ENCODE measurements at places on chromosomes 4 and X. TPM values are rescaled to one million over a fixed set of nuclear protein-coding genes. Genes with fewer than 3 reads are reported as not detected.
A peak's percentile ranks its signal among the peaks of the same experiment; 100 is the strongest.

Gene ITM2A
- 1.8 TPM for total RNA-seq

Gene TCEAL6
- total RNA-seq, result not detected

Gene LPAR4
- total RNA-seq, result not detected

Gene IL1RAPL1
- total RNA-seq, result not detected

Gene CYBB
- not detected for total RNA-seq

Gene PDE6B
- total RNA-seq, result 0.64 TPM

Gene CT45A2
- total RNA-seq, result not detected

Gene AGTR2
- total RNA-seq, result not detected

DNA sequence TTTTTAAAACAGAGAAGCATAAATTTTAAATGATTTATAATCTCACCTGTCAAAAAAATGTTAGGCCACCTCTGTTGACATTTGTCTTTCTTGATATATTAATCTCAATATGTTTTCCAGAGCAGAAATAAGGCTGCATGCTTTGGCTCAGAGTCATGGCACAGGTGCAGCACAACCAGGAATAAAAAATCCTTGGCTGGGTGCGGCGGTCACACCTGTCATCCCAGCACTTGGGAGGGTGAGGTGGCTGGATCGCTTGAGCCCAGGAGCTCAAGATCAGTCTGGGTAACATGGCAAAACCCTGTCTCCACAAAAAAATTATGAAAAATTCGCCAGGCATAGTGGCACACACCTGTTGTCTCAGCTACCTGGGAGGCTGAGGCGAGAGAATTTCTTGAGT, 18.1 kb downstream of the CPLX1 start:
- DNase-seq, result no peak

- no peak for DNase-seq
Measured at GRCh38 chrX:37816766-37817165, 30.6 kb downstream of the DYNLT3 start.

- peak; percentile 47 for DNase-seq
Measured at GRCh38 chrX:44474410-44474809, 68.2 kb downstream of the FUNDC1 start.

GRCh38 chr4:125313497-125313896, 1.3 kb upstream of the FAT4 start:
- DNase-seq, result peak; percentile 77

- no peak for DNase-seq
Measured at GRCh38 chr4:98444371-98444770, 183.2 kb downstream of the RAP1GDS1 start.

GRCh38 chrX:48709522-48710112, 13.1 kb downstream of the SUV39H1 start:
- DNase-seq, result no peak

- DNase-seq, result peak; percentile 16
Measured at GRCh38 chr4:110275871-110276270, 77.5 kb upstream of the ELOVL6 start.

GRCh38 chr4:72325215-72325614, 243.8 kb downstream of the ADAMTS3 start:
- DNase-seq, result no peak

DNA sequence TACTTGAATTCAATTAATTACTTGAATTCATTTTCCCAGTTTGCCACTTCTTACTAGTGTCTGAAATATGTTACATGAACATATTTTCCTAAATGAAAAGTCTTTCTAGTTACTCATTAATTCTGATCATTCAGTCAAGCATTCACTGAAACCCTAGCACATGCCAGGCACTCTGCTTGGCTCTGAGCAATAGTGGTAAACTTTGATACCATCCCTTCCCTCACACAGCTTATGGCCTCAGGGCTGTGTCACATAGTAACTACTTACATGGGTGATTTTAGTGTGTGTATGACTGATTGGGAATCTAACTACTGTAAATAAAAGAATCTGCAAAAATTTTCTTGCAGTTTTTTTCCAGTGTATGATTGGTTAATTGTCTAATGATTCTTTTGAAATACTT, 32.7 kb downstream of the METAP1 start:
- peak; percentile 58 for DNase-seq

- no peak for DNase-seq
Measured at GRCh38 chrX:136828830-136829229, 48.1 kb upstream of the ARHGEF6 start.

GRCh38 chrX:131735127-131735526, 191.3 kb downstream of the OR13H1 start:
- DNase-seq, result no peak

GRCh38 chr4:102687982-102688433, 72.8 kb downstream of the MANBA start:
- no peak for DNase-seq

- DNase-seq, result no peak
Measured at GRCh38 chr4:26476545-26476944, 13.7 kb downstream of the CCKAR start.

- no peak for DNase-seq
Measured at GRCh38 chr4:25424539-25425228, 47.6 kb downstream of the ANAPC4 start.

DNA sequence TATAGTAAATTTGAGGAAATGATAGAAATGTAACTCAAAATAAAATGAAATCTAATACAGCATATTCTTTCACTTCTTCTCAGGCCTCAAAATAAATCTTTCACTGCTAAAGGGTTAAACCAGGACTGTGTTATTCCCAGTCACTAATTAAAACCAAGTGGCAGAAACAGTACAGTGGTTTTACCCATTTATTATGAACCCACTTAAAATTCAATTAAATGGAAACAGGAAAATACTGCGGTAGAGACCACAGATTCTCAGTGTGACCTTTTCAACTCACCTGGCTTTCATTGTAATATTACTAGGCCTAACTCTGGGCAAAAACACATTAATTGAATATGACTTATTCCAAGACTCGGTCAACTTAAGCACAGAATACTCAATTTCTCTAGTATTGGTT, 176.5 kb upstream of the DKK2 start:
- no peak for DNase-seq

DNA sequence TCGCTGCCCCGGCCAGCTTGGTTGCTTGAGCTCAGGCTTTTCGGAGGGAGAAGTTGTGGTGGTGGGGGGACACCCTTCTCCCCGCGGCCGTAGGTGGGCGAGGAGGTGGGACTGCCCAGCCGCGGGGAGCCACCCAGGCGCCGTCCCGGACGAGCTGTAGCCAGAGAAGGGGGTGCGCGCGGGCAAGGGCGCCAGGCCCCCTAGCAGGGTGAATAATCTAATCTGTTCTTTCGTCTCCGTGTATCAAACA, 3.1 kb downstream of the MID1IP1 start:
- DNase-seq, result no peak

DNA sequence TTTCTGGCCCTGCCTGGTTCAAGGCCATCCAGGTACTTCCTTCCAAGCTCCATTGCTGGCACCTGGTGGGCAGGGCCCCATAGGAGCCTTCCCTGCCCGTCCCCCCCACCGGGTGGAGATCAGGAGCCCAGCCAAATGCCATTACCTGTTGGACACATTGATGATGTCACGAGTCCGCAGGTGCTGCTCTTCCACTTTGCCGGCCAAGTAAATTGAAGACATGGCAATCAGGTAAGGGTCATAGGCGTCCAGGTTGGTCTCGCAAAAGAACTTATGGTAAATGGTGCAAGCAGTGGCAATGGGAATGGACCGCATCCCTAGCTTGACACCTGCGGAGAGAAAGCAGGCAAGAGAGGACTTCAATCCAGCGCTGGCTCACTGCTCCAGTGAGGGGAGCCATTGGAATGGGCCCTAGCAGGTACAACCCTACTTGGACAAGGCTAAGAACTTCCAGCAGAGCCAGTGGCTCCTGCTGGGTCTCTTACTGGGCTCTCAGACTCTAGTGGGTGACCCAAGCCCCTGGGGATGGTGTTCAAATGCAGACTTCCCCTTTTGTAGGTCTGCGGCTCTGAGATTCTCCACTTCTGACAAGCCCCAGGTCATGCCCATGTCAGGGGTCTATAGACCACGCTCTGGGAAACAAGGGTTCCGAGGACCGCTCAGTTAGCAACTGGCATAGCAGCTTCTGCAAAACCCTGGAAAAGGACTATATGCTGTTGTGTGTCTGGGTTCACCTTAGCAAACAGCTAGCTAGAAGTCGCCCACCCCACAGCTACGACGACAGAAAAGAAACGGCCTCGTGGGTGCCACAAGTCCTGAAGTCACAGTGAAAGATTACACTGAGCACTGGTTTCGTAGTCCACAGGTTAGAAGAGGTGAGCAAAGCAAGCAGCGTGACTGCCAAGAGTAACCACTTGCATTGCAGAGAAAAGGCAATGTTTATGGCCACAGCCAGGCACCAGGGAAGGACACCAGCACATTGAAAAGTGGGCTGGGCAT, 2.8 kb downstream of the CCNQ start:
- DNase-seq, result no peak

- peak; percentile 97 for DNase-seq
Measured at GRCh38 chr4:128528793-128529553, 241.4 kb upstream of the PGRMC2 start.

- no peak for DNase-seq
Measured at GRCh38 chr4:151968643-151969042, 207.8 kb upstream of the GATB start.

DNA sequence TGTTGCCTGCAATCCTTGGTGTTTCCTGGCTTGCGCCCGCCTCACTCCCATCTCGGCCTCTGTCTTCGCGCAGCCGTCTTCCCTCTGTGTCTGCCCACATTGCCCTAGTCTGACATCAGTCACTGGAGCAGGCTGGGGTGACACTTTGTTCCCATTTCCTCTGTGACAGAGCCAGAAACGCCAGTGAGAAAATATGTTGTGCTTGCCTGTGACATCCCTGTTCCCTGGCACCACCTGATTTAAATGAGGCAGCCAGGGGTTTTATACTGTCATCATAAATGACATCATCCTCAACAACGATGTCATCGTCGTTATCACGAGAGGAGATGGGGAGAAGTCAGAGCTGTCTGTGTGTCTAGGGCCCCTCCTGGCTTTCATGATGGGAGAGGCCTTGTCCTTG, 29.1 kb downstream of the ZNF185 start:
- DNase-seq, result no peak

- DNase-seq, result peak; percentile 72
Measured at GRCh38 chr4:159290321-159291030, 187.6 kb downstream of the RAPGEF2 start.

GRCh38 chrX:115311601-115312001, 22.1 kb downstream of the LUZP4 start:
- no peak for DNase-seq

- DNase-seq, result peak; percentile 18
Measured at GRCh38 chr4:169899295-169899694, 126.9 kb downstream of the MFAP3L start.

DNA sequence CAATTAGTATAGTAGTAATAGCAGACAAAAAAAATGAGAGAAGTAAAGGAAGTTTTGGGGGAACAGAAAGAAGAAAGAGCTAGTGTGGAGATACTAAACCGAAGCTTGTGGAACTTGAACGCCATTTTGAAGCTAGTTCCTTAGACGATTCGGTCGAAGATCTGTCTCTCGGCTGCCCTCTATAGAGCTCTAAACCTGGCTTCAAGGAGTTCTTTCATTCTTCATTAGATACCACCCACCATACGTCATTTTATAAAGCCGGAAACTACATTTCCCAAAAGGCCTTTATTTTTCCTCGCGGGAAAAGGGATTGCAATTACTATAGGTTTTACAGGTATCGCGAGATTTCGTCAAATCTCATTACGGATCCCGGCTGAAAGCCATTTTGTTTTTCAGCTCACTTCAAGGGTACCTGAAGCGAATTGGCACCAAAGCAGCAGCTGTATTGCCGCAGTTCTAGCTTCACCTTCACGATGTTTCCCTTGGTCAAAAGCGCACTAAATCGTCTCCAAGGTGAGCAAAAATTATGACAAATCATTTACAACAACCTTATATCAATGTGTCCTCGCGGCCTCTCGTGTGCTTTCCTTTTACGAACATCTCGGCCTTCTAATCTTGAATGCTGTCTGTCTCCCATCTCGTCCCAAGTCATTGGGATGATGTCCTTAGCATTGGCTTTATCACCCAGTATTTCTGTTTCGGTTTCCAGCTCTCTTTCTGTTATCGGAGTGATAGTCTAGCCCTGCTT, at the start of gene COX7B:
COX7B (plus strand) TSS at position 388 of the 748 bp plus-strand sequence; CDS start at position 474, 86 bp downstream.
- DNase-seq, result peak; percentile 91

DNA sequence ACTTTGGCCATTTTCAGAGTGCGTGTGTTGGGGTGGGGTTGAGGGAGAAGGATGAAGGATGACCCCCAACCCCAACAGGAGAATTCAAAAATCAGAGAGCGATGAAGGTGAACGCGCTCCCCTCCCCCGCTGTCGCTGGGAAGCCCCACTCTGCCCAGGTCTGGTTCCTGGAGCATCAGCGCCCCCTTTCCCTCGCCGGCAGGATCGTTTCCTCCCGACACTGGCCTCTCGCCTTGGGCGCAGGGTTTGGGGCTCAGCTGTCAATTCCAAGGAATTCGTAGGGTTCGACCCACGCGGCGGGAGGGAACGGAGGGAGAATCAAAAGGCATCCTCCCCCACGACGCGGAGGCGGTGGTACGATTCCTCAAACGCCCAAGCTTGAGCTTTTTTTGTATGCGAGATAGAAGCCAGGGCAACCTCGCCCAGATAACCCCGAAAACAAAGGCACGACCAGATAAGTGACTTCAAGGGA, 1.0 kb upstream of the PDGFRA start:
- peak; percentile 46 for DNase-seq

GRCh38 chr4:141402712-141403111, 182.0 kb downstream of the ZNF330 start:
- DNase-seq, result no peak

DNA sequence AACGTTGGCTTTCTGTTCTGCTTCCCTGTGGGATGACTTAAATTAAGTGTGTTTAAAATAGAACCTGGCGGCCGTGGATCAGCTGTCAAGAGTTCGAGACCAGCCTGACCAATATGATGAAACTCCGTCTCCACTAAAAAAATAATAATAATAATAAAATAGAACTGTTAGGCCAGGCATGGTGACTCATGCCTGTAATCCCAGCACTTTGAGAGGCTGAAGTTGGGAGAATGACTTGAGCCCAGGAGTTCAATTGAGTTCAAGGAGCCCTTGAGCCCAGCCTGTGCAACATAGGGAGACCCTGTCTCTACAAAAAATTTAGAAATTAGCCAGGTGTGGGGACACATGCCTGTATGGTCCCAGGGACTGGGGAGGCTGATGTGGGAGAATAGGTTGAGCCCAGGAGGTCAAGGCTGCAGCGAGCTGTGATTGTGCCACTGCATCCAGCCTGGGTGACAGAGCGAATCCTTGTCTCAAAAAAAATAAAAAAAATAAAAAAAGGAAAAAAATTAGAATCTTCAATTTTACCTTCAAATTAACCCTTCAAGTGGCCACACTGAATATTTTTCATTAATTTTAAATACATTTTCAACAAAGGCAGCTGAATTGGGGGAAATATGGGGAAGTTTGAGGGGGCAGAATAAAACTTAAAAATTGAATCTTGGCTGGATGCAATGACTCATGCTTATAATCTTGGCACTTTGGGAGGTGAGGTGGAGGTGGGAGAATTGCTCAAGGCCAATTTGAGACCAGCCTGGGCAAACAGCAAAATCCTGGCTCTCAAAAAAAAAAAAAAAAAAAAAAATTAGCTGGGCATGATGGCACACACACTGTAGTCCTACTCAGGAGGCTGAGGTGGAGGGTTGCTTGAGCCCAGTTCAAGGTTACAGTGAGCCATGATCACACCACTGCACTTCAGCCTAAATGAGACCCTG, 31.8 kb upstream of the HSD17B13 start:
- DNase-seq, result peak; percentile 78

- DNase-seq, result no peak
Measured at GRCh38 chr4:153523164-153523796, 57.1 kb downstream of the TMEM131L start.

GRCh38 chr4:137968956-137969678, 273.0 kb downstream of the SLC7A11 start:
- DNase-seq, result no peak
